Stimulated activated CD4-positive, alpha-beta T cell treated with anti-CD3 and anti-CD28 coated beads, Interleukin-2, amount 100 ng/mL, for 24 hours (primary cell): ENCODE measurements at places on chromosomes 2 and 18.
A peak's percentile ranks its signal among the peaks of the same experiment; 100 is the strongest.

GRCh38 chr2:29238497-29238896 is 123.3 kb downstream of the CLIP4 start:
- no peak for DNase-seq

DNA sequence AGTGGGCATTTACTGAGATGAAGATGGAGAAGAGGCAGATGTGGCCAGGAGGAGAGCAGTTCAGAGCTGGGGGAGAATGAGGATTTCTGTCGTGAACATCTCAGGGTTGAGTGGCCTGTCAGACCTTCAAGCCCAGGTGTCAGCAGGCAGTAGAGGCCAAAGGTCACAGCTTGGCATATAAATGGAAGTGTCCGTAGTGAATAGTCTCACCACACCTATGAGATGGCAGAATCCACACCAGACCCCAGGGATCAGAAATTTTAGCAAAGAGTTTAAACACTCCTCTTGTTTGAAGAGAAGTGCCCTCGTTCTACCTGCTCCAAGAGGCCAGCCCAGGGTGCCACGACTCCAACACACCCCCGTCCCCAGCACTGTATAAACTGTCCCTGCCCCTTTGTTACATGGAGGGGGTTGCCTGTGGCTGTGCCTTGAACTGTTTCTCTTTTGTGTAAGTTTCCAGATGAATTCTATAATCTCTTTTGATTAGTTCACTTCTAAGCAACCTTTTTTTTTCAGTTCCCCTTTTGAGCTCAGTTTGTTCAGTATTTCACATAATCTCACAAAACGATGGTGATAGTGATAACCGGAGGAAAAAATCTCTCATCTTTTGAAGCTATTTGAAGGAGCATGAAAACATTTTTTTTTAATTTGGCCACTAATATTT is 69.0 kb upstream of the TTC39C start:
- no peak for DNase-seq

GRCh38 chr2:34005901-34006300 is 406.8 kb upstream of the FAM98A start:
- DNase-seq = no peak

GRCh38 chr2:127053731-127054603 is 53.0 kb downstream of the BIN1 start:
- no peak for DNase-seq

DNA sequence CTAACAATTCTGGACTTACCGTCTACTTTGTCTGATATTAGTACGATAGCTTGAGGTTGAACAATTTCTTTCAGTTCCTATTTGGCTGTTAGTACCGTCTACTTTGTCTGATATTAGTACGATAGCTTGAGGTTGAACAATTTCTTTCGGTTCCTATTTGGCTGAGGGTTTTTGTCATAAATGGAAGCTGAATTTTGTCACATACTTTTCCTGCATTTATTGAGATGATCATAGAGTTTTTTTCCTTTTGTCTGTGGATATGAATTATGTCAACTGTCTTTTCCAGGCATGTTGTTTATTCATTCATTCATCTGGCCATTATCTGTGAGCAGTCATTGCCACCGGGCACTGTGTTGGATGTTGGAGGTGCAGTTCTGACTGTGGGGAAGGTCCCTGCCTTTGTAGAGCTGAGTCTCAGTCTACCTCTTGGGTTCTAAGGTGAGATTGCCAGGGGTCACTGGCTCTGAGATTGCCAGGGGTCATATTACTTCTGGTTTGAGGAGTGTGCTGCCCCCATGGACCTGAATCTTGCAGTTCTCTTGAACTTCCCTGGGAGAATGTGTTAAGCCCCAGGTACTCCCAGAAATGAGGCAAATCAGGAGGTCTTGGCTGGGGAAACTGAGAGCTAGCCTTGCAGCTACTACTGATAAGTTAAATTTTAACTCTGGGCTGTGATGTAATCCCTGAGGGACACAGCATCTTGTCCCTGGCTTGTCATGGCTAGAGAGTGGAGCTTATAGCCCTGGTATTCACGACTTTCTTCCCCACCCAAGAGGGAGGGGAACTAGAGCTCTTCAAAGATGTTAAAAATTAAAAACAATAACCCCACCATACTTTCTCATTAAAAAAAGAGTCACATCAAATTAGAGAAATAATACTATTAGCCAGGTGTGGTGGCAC is 89.1 kb upstream of the MBOAT2 start:
- no peak for DNase-seq

DNA sequence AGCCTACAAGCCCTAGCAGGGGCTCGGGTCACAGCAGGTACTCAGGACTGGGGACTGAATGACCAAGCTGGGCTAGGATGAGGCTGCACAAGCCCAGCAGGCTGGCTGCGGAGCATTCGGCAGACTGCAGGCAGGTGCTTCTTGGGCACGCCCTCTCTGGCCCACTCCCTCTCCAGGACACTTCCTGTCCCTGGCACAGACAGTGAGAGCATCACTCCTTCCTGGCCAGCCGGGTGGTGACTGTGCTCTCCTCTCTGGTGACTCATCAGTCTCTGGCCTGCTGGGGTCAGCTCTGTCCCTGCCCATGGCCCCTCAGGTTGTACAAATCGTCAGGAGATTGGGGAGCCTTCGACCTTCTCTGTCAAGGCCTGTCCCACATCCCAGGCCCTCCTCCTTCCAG is 22.5 kb downstream of the C1QL2 start:
- no peak for DNase-seq

DNA sequence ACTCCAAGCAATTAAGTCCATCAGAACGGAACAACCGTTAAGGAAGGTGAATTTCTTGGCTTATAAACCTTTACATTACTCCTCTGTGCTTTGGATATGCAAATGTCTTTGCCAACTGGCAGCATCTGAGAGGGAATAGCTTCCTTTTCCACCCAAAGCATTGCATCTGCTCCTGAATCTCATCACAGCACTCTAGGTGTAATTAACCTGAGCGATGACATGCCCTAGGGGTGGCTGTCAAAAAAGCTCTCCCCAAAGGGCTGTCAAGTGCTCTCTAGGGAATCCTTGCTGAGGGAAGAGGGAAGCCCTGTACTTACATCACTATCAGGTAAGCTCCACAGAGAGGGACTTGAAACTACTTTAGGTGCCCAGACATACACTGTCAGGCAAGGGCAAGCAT is 5.5 kb upstream of the SMARCAL1 start:
- no peak for DNase-seq

DNA sequence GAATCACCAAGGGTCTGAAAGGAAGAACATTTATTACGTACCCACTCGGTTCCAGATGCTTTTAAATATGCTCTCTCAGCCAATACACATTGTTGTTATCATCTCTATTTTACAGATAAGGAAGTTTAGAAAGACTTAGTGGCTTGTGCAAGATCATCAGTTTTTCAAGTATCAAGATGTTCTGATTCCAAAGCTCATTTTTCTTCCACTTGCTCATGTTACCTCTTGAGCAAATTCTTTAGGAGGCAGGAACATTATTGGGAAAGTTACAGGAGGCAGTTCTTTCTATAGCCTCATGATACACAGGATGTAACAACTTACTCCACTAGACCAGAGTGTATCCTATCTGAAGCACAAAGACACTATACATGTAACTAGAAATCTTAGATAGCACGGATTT is 65.0 kb upstream of the MMADHC start:
- DNase-seq = no peak

DNA sequence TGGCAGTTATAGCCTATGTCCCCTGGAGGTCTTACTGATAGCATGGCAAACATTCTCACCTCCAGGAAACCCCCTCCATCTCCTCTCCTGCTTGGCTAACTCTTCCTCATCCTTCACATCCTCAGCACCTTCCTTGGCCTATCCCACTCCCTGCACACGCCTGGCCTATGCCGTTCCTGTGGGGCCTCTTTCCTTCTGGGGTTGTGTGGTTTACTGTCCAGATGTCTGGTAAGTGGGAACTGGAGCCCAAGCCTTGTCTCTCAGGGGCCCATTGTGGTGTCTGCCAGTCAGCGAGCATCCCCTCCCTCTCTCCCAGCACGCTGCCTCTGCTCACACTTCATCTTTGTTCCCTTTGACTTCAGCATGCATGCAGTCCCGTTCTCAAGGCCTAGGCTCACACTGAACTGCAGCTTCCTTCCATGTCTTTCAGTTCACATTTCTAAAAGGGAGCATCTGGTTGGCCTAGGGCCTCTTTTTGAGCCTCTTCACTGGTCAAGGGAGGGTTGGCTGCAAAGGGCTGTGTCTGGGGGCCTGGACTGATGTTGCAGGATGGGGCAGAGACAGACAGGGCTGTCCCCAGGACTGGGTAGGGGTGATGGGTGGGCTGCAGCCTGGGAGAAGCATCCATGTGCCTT is 13.1 kb downstream of the SPR start:
- no peak for DNase-seq

DNA sequence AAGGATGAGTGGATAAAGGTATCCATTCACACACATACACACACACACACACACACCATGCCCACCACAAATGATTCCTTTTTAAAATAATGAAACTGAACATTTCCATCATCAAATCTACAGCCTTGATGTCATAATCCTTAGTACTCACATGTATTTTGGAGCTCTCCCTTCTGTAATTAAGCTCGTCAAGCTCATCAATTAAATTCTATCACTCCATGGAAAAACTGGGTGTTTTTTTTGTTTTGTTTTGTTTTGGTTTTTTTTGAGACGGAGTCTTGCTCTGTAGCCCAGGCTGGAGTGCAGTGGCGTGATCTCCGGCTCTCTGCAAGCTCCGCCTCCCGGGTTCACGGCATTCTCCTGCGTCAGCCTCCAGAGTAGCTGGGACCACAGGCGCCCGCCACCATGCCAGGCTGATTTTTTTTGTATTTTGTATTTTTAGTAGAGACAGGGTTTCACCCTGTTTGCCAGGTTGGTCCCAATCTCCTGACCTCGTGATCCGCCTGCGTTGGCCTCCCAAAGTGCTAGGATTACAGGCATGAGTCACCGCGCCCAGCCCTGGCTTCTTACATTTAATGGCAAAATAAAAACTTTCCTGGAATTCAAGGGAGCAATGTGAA is 78.6 kb upstream of the RGPD4 start:
- no peak for DNase-seq

- no peak for DNase-seq
Measured at GRCh38 chr2:50872543-50872942, 159.4 kb downstream of the NRXN1 start.

DNA sequence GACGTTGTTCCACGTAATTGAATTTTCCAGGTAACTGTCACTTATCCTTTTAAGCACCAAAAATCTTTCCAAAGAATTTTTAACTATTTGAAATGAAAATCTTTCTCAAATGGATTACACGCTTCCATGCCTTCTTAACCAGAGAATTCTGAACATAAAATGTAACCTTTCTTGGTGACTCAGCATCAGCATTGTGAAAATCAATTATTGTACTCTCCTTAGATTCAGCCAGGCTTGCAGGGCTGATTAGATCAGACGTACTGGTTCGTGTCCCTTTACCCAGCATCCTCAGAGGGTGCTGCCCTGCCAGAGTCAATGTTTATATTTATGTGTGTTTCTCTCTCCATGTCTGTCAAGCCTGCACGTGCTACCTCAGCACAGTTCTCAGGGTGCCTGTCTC is 623.9 kb downstream of the CNTNAP5 start:
- DNase-seq = no peak

DNA sequence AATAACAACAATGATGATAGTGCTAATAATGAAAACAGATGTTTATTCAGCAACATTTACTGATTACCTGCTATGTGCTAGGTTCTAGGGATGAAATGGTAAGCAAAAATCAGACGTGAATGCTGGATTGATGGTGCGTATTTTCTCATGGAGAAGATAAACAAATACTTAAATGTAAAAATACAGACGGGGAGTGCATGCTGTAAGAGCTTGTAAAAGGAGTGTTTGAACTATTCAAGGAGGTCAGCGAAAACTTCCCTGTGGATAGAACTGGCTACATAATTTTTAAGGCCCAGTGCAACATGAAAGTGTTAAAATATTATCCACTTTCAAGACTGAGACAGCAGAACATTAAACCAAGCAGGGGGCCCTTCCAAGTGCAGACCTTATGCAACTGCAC is 22.1 kb downstream of the MTX2 start:
- DNase-seq = no peak

GRCh38 chr18:64444819-64445218 is 295.9 kb upstream of the LINC00305 start:
- no peak for DNase-seq

GRCh38 chr2:31318361-31319336 is 84.7 kb downstream of the EHD3 start:
- DNase-seq = peak; percentile 44

- no peak for DNase-seq
Measured at GRCh38 chr2:112566104-112566503, 18.3 kb upstream of the CHCHD5 start.

DNA sequence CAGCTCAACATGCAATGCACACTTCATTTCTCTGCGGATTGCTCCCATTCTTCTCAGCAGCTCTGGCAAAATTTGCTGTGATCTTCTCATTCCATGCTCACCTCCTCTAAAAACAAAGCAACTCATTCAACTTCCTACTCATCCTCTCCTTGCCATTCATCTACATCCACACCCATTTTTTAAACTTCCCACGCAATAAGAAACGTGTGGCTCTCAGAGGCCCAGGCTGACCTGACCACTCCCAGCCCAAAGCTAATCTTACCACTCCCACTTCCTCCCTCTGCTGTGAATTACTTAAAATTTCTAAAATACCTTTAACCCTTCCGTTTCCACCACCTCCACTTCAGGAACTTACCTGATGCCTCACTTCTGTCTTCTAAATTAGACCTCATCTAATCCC is 15.2 kb downstream of the ABCB11 start:
- no peak for DNase-seq

GRCh38 chr18:3526421-3527354 is 76.7 kb downstream of the TGIF1 start:
- no peak for DNase-seq

DNA sequence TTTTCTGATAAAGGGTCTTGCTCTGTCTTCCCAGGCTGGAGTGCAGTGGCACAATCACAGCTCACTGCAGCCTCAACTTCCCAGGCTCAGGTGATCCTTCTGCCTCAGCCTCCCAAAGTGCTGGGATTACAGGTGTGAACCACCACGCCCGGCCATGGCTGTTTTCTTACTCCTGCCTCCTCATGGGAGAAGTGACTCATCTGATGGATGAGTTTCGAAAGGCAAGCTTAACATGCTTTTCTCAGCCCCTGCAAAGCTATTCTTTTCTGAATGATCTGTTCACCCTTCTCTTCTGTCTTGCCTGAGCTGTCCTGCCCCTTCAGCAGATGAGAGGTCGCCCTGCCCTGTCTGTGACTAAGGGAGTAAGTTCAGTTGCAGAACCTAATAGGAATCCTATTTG is 929 bp upstream of the CREG2 start:
- no peak for DNase-seq

- no peak for DNase-seq
Measured at GRCh38 chr18:68735483-68736343, 20.8 kb upstream of the TMX3 start.

GRCh38 chr18:74506448-74507084 is 10.4 kb downstream of the CNDP2 start:
- DNase-seq = no peak

GRCh38 chr2:64260093-64260803 is 116.0 kb upstream of the PELI1 start:
- no peak for DNase-seq

DNA sequence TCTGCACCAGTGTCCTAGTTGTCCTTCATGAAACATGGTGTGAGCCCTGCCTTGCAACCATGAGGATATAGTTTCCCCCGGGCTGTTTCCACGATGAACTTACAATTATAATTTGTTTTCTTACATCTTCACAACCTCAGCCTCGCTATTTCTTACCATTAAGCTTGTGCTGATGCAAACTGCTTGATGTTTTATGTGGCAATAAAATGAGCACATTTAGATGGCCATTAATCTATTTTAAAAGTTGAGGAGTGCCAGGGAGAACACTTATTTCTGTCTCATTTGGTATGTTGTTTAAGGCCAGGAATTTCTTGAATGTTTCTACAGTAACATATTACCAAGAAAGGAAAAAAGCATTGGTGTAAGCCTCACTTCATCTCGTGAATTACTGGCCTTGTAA is 214.5 kb upstream of the SLC8A1 start:
- no peak for DNase-seq

GRCh38 chr2:219247678-219248642 is 2.7 kb downstream of the STK16 start:
- peak; percentile 63 for DNase-seq
